ENCODE measurements at places on chromosomes 11 and 22.

DNA sequence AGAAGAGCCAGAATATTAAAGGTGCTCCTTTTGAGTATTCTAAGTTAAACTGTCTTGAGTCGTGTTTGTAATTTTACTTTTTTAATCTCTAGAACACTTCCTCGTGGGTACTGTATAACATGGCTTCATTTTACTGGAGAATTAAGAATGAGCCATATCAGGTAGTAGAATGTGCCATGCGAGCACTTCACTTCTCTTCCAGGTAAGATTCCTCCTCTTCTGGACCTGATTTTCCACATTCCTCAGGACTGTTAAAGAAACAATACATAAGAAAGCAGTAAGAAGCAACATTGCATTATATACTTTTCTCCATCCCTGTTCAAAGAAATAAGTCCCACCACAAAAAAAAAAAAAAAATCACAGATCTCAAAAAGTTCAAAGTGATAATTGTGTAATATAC, 37.9 kb downstream of the TTC17 start:
- DNase-seq, result no peak

GRCh38 chr22:39932918-39933649, 27.1 kb upstream of the TMA7B start:
- DNase-seq, result no peak

DNA sequence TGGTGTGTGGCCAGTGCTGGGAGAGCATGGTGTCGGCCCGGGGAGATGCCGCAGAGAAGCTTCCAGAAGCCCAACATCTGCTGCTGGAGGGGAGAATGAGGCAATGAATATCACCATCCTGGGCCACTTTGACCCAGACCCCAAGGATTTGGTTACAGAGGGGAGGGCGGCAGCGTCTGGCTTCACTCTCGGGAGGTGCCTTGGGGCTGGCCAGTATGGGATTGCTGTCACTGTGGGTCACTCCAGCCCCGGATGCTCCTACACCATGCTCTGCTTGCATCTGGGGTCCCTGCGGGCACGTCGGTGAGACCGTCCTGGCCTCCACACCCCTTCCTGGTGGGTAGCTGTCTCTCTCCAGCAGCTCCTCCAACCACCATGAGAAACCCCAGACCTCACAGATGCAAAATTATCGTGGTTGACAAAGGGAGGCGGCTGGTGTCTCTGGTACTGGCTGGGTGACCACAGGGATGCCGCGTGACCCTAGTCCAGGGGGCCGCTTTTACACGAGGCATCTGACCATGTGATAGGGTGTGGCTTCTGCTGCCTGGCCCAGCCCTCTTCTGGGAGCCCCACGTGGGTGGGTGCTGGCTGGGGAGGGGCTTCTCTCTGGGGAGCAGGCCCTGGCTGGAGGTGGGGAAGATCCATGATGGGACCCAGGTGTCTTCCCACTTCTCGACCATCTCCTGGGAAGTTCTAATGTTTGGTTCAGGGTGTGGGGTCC, 5.7 kb downstream of the KCNQ1 start:
- no peak for DNase-seq

DNA sequence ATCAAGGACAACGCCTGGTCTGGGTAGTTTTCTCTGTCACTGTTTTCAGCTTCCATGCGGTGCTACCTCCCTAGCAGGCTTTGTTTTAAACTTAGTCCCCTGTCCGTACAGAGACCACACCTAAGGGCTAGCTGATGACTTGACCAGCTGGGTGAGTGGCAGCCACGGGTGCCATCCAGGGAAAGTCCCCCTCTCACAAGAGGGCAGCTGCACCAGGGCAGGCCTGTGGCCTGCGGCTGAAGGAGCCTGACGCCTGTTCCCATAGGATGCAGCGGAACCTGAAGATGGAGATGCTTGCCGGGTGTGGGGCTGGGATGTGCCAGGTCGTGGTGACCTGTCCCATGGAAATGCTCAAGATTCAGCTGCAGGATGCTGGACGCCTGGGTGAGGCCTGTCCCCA, 19.9 kb downstream of the SLC25A18 start:
- DNase-seq, result no peak

DNA sequence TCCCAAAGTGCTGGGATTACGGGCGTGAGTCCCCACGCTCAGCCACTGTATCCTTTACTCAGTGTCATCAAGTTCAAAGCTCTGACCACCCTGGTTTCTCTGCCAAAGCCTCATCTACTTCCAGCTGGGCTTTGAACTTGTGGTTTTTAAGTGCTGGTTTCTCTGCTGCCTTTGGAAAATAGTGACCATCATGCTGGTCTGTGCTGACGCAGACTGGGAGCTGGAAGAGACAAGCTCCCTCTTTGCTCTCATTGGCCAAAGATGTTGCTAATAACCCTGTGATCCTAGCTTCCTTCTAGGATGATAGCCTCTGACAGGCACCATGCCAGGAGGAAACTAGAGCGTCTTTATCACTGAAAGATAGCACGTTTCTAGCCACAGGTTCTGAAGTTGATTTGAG, 62.4 kb downstream of the ALX4 start:
- no peak for DNase-seq

- peak; percentile 100 for DNase-seq
Observed at GRCh38 chr22:36856121-36856791, 4.5 kb upstream of the NCF4 start.

GRCh38 chr11:69207165-69207889, 51.6 kb downstream of the SMIM38 start:
- no peak for DNase-seq

GRCh38 chr11:120331301-120331996, 4.8 kb upstream of the ARHGEF12 start:
- no peak for DNase-seq

DNA sequence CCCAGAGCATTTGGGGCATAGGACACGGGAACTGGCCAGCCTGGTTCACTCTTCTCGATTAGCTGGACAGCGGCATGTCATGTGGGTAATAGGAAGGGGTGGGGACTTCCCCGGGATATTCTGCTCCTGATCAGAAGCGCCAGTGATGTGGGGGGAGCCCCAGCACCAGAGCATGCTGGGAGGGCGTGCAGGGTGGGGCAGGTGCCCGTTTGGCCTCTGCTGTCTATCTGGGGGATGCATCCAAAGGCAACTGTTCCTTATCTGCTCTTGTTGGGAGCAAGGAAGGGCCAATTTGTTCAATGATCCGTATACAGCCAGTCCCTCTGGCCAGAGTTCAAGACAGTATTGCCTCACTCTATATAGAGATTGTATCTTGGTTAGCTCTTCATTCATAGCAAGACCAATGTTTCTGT, 43.6 kb downstream of the PPARA start:
- DNase-seq, result no peak

DNA sequence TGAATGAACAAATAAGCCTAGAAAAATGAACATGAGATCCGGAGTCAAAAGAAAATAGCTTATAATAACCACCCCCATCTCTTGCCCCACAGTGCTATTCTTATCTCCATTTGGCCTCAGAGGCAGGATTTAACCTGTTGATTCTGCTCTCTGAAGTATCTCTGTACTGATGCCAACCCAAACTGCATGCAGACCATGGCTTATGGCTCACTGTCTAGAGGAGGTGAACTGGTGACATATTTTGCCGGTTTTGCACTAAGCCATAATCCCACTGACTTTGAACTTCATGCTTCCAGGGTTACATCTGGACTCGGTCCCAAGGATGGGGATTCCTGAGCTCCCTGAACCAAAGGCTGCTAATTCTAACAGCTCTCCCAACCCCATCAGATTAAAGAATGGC, 397.1 kb downstream of the TENM4 start:
- DNase-seq, result no peak

- no peak for DNase-seq
Observed at GRCh38 chr22:43830931-43831560, 18.9 kb upstream of the EFCAB6 start.

DNA sequence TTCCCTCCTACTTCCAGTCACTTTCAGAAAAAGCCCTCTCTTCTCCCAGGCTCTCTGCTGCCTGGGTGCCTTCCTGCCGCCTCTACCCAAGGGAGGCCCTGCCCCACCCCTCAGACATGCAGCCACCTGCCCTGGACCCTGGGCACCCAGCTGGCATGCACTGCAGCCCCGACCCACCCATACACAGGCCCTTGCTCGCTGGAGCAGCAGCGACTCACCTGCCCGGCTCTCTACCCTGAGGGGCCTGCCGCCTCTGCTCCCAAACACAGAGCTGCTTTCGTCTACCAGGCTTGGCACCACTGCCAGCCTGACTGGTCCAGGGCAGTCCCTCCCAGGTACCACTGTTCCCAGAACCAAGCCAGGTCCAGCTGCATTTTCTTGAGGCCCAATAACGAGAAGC, 1.2 kb upstream of the TSSK2 start:
- no peak for DNase-seq

- no peak for DNase-seq
Observed at GRCh38 chr11:83569134-83569805, 283.1 kb upstream of the CCDC90B start.

DNA sequence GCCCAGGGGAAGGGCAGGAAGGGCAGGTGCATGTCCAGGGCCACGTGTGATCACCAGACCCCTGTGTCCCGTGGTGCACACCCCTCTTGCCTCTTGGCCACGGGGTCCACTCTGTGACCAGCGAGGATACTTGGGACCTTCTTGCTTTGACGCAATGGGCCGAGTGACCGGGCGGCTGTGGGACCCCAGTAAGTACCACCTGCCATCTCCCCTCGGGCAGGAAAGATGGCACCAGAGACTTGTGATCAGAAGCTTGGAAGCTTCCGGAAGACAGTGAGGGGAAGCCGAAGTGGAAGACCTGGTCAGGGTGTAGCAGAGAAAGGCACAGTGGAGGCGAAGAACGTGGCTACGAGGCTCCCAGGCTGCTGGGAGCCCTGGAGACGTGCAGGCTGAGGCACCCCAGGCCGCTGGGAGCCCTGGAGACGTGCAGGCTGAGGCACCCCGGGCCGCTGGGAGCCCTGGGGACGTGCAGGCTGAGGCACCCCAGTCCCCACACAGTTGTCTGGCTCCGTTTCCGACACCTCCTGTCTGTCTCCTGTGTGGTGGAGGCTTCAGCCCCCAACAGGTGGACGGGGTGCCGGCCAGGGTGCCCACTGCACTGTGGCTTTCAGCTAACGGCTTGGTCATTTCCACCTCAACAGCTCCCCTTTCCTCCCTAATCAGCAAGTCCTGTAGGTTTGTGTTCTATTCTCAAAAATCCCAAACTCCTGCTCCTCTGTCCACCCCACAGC, 663.5 kb downstream of the BRD1 start:
- DNase-seq, result no peak

GRCh38 chr11:104657083-104657482, 241.2 kb downstream of the CASP12 start:
- no peak for DNase-seq

GRCh38 chr11:64947208-64947814, 11.6 kb upstream of the GPHA2 start:
- DNase-seq, result no peak

DNA sequence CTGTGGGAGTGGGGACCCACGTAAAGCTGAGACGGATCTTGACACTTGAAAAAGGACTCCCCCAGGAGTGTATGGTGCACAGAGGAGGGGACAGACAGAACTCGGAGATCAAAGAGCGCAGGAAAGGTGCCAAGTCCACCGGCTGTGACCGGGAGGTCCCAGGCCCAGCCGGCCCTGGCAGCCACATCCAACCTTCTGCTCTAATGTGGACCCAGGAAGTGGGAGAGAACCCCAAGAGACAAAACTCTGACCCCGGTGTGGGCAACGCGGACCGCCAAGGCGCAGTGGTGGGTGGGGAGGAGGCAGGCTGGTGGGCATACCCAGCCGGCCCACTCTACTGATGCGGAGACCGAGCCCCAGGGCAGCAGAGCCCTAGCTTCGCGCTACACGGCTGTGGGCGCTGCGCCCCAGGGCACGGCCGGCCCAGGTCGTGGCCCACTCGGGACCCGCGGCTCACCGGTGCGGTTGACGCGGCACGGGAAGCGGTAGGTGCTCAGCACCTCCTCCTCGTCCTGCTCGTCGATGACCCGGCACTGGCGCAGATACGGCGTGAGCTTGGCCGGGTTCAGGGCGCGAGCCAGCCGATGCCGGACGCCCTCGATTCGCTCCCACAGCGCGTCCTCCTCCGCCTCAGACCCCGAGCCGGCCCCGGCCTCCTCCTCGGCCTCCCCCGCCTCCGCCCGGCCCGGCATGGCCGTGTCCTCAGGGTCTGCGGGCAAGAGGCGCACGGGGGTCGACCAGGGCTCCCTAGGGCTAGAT, 527 bp downstream of the CARD10 start:
- no peak for DNase-seq

- DNase-seq, result no peak
Observed at GRCh38 chr11:33475993-33476392, 218.8 kb downstream of the HIPK3 start.

GRCh38 chr11:85784480-85785265, 26.3 kb downstream of the SYTL2 start:
- DNase-seq, result no peak

- no peak for DNase-seq
Observed at GRCh38 chr11:126930091-126930841, 70.3 kb downstream of the KIRREL3 start.

GRCh38 chr22:47152938-47153337, 390.5 kb downstream of the TBC1D22A start:
- no peak for DNase-seq
